ENCODE measurements at places on chromosomes 2 and 18. TPM values are rescaled to one million over a fixed set of nuclear protein-coding genes. Genes with fewer than 3 reads are reported as not detected.

DNA sequence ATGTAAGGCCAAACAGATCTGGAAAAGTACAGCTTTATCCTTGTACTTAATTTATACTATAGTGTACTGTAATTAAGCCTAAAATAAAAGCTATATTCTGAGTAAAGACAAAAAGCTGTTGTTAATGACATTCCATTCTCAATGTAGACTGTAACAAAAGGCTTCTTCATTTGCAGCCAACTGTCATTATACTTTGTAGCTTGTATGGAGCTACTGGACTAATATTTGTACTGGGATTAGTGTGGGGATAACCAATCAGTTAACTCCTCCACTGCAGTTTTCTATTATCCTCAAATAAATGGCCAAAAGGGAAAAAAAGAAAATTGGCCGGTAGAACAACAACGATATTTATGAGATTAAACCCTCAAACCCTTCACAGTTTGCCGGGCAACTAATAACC, 66.5 kb downstream of the STK39 start:
- no peak for DNase-seq

- DNase-seq: no peak
Observed at GRCh38 chr2:233240897-233241296, 10.6 kb upstream of the ATG16L1 start.

DNA sequence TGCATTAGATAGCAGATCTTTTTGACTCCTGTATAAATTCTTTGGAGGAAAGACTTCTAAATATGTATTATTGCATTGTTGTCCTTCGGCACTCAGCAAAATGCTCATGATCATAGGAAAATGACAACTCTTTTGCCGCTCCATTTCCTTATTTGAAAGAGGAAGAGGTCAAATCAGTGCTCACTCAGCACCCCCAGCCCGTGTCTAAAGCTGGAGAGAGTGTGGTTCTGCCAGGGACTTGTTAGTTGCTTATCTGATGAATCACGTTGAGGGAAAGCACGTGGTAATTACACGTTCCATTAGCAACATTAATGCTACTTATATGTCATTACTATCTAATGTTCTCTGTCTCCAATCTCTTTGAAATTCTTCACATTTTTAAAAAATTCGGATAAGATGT, 46.0 kb upstream of the MBP start:
- DNase-seq: no peak

The ABCG5 gene
- total RNA-seq: 3.8 TPM

DNA sequence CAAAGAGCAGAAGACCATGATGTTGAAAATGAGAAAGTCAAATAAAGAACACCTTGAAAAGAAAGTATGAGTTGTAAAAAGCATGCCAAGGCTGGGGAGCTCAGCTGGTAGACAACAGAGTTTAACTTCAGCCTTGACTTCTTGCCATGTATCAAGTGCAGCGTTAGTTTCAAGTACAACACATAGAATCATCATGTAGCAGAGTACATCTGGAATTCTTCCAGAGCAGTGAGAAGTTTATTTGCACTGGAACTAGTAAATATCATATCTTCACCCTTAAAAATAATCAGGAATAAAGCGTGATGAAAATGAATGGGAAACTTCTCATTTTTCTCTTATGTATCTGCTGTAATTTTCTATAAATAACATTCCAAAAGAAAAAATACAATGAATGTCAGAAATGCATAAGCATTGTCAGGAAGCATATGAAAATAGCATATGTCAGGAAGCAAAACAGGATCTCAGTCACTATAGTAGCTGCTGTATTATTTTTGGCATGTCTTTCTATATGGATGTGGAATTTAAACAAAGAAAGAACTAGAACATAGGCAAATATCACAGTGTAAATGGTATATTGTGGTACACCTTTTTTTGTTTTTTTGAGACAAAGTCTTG, 10.1 kb upstream of the SULT1C4 start:
- DNase-seq: no peak

GRCh38 chr18:37565977-37566478, 430 bp upstream of the CELF4 start:
- DNase-seq: peak; percentile 80

- no peak for DNase-seq
Observed at GRCh38 chr2:100412881-100413321, 4.6 kb downstream of the CHST10 start.

- DNase-seq: no peak
Observed at GRCh38 chr2:235911633-235912233, 256.5 kb downstream of the GBX2 start.

DNA sequence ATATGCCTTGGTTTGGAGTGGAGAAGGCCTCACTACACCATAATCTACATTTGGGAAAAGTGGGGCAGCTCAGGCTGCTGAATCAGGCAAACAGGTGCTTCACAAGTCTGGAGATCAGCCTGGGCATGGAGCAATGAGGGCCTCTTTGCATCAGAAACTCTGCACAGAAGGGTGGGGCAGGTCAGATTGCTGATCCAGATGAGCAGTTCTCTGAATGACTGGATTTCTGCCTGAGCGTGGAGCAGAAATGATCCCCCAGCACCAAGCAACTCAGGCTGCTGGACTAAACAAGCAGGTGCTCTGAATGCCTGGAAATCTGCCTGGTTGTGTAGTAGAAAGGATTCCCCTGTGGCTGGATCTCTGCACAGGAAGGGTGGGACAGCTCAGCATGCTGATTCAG, 605.3 kb upstream of the ZNF804A start:
- no peak for DNase-seq

DNA sequence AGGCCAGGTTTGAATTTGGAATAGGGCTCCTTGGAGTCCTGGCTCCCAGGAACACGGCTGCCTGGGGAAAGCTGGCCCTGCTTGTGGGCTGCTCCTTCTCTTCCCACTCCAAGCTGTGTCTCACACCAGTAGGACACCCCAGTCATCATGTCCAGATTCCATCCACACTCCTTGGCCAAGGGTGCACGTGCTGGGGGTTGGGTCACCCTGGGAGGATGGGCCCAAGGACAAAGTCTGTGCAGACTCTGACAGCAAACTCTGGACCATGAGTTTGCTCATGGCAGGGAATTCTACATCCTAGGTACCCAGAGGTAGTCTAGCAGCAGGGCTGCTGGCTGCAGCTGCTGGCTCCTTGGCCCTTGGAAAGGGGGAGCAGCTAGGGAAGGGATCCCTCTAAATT, 102.4 kb upstream of the EPAS1 start:
- no peak for DNase-seq

The INSIG2 gene
- 21.5 TPM for total RNA-seq

- peak; percentile 84 for DNase-seq
Observed at GRCh38 chr2:47905386-47906156, 727 bp downstream of the FBXO11 start.

DNA sequence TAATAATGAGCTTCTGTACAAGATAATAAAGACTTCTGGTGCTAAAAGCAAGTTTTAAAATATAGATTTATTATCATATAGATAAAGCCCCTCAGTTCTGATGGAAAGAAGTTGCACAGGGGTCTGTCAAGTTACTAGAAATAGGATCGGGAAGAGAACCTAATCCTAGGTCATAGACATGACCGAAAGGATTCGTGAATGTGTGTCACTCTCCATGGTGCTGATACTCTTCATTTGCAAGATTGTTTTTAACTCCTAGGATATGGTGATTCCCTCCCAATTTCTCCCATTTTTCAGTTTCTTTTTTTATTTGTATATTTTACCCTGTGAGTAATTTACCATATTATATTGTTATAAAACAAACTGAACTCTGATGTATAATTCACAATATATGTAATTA, 58.9 kb upstream of the CTNNA2 start:
- peak; percentile 34 for DNase-seq

The DSG1 gene
- 0.70 TPM for total RNA-seq

- DNase-seq: peak; percentile 61
Observed at GRCh38 chr18:63317982-63318888, 1.3 kb downstream of the BCL2 start.

DNA sequence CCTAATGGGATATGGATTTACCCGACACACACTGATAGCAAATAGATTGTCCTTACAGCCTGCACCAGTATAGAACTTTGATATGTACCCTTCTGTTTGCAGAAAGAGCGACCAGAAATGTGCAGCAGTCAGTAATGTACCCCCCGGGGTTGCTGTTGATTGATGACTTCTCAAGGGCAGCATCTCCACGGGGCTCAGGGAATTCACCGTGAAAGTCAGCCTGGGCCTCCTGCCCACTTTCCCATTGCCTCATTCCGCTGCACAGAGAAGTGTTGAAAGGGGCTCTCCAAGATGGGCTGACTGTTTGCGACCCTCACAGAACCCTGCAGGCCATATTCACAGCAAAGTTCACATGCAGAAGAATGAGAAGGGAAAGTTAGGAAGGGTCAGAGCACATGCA, 241.3 kb downstream of the PRKCE start:
- DNase-seq: no peak

DNA sequence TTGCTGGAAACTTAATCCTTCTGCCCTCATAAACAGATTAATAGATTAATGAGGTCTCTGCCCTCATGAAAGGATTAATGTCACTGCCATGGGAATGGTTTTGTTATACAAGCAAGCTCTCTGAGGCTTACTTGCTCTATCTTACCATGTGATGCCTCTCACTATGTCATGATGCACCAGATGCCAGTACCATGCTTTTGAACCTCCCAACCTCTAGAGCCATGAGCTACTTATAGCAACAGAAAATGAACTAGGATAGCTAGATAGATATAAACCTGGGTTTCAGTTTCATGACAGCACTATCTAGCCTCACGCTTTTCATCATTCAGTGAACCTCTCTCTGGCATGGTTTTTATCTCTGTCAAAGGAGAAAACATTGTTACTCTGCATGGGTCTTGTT, 371.6 kb upstream of the LRP1B start:
- no peak for DNase-seq

The RGPD4 gene
- total RNA-seq: not detected

- DNase-seq: no peak
Observed at GRCh38 chr2:183063083-183063482, 15.5 kb upstream of the DUSP19 start.

- no peak for DNase-seq
Observed at GRCh38 chr2:159157361-159158209, 128.9 kb downstream of the WDSUB1 start.

The SPP2 gene
- 78.5 TPM for total RNA-seq

DNA sequence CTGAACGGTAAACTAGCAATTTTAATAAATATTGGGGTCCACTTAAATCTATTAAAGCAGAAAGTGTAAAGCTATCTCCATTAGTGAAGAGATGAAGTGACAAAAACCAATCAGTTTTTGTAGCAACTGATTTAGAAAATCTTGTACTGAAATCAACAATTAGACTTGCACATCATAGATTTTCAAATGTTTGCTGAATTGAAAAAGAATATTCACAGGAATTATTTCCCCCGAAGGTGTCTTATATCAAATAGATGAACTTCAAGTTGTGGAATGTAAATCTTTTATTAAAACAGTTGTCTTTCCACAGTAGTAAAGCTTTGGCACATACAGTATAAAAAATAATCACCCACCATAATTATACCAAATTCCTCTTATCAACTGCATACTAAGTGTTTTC, 48.7 kb downstream of the ATIC start:
- no peak for DNase-seq

The PASK gene
- 8.8 TPM for total RNA-seq

GRCh38 chr18:36567800-36568199, 261.0 kb downstream of the TPGS2 start:
- no peak for DNase-seq

DNA sequence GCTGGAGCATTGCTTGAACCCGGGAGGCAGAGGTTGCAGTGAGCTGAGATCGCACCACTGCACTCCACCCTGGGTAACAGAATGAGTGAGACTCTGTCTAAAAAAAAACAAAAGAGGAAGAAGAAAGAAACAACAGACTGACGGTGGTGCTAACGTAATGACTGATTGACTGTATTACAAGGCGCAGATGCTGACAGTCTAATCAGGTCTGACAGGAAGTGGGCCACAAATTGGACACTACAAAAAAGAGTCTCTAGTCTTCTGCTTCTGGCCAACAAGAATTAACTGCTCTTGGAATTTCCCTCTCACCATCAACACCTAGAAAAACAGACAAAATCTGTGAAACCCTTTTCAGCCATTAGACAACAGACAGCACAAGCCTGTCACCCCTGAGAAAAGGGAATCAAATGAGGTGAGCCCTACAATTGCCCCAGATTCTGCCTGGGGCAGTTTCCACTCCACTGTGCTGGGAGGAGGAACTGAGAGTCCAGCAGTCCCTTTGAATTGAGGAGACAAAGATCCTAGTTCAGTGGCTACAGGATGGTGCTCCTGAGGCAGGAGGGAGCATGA, 43.3 kb downstream of the SNED1 start:
- DNase-seq: no peak

DNA sequence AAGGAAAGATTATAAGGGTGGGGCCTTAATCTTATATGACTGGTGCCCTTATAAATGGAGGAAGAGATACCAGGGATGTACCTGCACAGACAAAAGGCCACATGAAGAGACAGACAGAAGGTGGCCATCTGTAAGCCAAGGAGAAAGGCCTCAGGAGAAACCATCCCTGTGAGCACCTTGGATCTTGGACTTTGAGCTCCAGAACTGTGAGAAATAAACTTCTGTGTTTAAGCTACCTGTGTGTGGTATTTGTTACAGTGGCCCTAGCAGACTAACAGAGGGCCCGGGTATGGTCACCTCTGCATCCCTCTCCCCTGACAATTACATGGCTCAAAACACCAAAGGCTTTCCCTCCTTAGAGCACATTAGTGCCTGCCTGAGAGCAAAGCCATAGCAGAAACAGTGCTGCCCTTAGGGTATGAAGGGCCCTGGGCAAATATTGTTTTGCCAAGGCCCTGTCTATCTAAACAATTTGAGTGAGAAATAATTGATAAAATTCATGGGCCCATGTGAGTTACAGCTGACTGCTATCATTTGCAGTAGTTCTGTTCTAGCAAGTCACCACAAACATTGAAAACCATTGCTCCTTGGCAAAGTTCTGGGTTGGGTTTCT, 109.3 kb upstream of the MYCN start:
- DNase-seq: no peak

GRCh38 chr2:37189452-37190153, 1.1 kb upstream of the SULT6B1 start:
- DNase-seq: peak; percentile 70

DNA sequence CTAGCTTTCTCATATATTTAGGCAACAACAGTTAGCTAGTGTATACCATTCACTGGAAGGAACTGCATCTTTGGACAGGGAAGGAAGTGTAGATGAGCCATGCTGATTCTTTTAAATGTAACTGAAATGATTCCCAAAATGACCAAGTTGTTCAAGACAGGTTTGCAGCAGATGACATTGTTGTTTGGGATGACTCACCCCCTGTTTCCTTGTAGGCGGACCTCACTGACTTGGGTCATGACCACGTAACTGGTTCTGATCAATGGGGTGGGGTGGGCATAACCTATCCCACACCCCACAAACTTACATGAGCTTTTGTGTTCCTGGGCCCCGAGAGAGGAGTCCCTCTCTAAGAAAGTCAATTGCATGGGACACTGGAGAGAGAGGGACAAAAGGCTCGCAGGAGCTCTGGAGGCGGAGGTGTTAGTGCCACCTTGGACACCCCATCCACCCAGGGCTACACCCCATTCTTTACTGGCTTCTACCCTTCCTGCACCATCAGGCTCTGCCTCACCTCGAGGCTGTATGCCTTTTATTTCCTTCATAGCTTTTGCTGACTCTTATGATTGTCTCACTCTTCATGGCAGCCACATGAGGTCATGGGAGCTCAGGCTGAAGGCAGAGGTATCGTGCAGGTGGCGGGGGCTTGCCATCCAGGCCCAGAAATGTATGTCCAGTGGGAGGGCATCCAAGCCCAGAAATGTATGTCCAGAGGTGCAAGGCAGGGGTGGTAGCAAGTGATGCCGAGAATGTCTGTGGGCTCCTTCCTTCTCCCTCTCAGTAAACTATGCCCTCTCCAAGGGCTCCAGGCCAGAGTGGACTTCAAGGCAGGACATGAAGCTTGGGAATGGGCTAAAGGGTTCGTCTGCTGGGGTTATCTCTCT, 108.0 kb downstream of the TWIST2 start:
- DNase-seq: no peak

GRCh38 chr2:232030229-232030628, 68.7 kb downstream of the DIS3L2 start:
- no peak for DNase-seq

The ALPG gene
- 0.16 TPM for total RNA-seq
